ENCODE measurements at places on chromosomes 2 and 18. TPM values are rescaled to one million over a fixed set of nuclear protein-coding genes. Genes with fewer than 3 reads are reported as not detected.

SLC30A3 gene
- 0.31 TPM for total RNA-seq

GNAL gene
- 59.8 TPM for total RNA-seq

MGAT4A gene
- 36.0 TPM for total RNA-seq

OTOS gene
- not detected for total RNA-seq

SOX11 gene
- 417 TPM for total RNA-seq

LRRTM4 gene
- total RNA-seq, result 89.5 TPM

CCDC178 gene
- total RNA-seq, result 0.31 TPM

Measured in parietal lobe (tissue), 2 donors.